Mesothelial cell of epicardium (in vitro differentiated cells): ENCODE measurements at places on chromosomes 7 and 10.

DNA sequence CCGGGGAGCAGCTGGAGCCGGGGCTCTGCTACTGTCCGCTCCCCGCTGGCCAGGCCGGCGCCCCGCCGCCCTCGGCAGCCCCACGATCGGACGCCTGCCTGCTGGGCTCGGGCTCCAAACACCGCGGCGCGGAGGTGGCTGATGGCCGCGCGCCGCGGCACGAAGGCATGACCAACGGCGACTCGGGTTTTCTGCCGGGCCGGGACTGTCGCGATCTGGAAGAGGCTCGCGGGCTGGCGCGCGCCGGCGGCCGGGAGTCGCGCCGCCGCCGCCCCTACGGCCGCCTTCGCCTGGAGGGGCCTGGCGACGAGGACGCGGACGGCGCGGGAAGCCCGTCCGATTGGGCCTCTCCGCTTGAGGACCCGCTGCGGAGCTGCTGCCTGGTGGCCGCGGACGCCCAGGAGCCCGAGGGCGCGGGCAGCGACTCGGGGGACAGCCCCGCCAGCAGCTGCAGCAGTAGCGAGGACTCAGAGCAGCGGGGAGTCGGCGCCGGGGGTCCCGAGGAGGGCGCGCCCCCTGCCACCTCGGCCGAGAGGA lies 570 bp downstream of the TBC1D12 start:
- no peaks in the 10 kb centered on the region for H3K36me3 ChIP-seq
- no peak overlapping the region for H3K27ac ChIP-seq
- H3K4me3 ChIP-seq: peak overlapping the region; percentile 90
- no peaks in the 10 kb centered on the region for H3K27me3 ChIP-seq
- peak; percentile 28 for DNase-seq

- H3K27me3 ChIP-seq: no peaks in the 10 kb centered on the region
- H3K4me1 ChIP-seq: peaks cover 23% of the 10 kb centered on the region
- H3K4me3 ChIP-seq: no peak overlapping the region
- no peaks in the 10 kb centered on the region for H3K36me3 ChIP-seq
These were observed 388.8 kb upstream of the PHF14 start for GRCh38 chr7:10584886-10585285.

GRCh38 chr7:92839901-92840300 lies 3.5 kb upstream of the CDK6 start:
- H3K36me3 ChIP-seq: no peaks in the 10 kb centered on the region
- H3K4me3 ChIP-seq: no peak overlapping the region
- H3K27me3 ChIP-seq: peaks cover 2% of the 10 kb centered on the region
- no peak for DNase-seq

DNA sequence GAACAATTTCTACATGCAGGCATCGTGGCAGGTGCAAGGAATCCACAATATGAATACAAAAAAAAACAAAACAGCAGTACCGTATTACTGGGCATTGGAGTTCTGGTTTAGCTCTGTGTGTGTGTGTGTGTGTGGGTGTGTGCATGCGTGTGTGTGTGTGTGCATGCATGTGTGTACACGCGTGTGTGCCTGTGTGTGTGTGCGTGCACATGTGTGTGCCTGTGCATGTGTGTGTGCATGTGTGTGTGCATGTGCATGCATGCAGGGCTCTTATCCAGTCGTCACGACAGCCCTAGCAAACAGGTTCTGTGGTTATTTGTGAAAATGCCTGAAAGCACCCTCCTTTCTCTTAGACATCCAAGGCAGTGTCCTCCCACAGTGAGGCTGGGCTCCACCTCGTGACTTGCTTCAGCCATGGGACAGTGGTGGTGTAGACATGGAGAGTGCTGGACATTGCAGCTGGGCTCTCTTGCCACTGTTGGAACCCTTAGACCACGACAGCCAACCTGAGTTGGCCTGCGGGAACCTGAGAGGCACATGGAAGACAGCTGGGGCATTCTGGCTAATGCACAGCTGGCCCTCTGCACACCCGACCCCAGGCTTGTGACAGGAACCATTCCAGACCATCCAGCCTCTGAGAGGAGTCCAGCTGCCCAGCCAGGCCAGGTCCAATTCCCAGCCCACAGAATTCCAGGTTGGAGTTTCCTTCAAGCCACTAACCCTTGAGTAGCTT lies 173.4 kb upstream of the SHH start:
- H3K27ac ChIP-seq: no peak overlapping the region
- H3K27me3 ChIP-seq: peaks cover 2% of the 10 kb centered on the region
- no peak for DNase-seq
- H3K4me1 ChIP-seq: no peaks in the 10 kb centered on the region

GRCh38 chr7:123437447-123437995 lies 96.9 kb downstream of the IQUB start:
- peaks cover 4% of the 10 kb centered on the region for H3K4me1 ChIP-seq
- no peaks in the 10 kb centered on the region for H3K27me3 ChIP-seq
- H3K36me3 ChIP-seq: no peaks in the 10 kb centered on the region
- no peak for DNase-seq

DNA sequence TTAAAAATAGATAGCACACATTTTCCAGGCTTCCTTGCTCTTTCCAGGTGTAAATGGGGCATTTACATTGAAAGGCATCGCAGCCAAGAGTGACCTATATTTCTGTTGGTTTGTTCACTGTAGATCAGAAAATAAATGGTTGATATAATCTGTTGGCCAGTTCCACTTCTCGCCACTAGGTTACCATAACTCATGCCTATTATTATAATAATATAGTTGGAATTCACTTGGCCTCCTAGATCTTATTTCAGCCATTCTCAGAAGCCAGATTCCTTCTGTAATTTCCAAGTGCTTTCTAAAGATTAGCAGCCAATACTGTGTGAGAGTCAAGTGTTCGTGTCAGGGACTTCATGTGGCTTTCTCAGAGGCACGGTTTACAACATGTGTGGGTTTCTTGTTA lies 179.5 kb downstream of the DNAH11 start:
- no peak for DNase-seq
- no peaks in the 10 kb centered on the region for H3K4me1 ChIP-seq
- H3K27ac ChIP-seq: no peak overlapping the region
- no peaks in the 10 kb centered on the region for H3K36me3 ChIP-seq

DNA sequence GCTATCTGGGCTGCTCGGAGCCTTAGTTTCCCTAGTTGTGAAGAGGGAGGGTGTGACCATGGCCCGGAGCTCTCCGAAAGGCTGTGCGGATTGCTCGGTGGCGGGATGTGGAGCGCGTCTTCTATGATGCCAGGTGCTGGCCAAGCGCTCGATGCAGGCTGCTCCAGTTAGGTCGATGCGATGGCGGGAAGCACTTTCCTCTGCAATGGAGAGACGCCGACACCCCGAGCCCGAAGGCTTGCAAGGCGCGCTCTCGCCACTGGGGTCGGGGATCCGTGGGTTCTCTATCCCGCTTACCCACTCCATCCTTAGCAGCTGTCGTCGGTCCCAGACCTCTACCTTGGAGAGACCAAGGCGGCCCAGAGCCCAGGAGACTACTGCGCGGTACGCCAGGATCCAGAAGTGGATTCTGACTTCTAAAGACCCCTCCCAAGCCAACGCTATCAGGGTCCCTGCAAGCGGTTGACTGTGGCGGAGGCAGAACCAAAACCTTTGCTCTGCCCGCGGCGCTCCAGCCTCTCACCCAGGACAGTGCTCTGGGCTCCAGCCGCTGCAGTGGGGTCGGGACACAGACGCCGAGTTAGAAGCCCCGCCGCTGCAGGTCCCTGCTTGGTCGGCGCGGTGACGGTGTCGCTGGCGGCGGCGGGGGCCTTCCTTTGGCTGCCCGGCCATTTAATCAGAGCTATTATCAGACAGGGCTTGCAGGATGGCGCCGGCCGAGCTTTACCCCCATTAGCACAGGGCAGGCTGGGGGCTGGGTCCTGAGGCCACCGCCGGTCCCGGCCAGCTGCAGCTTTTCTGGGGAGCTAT lies 7.8 kb upstream of the TBX20 start:
- no peaks in the 10 kb centered on the region for H3K36me3 ChIP-seq
- peak overlapping the region; percentile 55 for H3K4me3 ChIP-seq
- peaks cover 8% of the 10 kb centered on the region for H3K4me1 ChIP-seq
- H3K27me3 ChIP-seq: peaks cover 95% of the 10 kb centered on the region

DNA sequence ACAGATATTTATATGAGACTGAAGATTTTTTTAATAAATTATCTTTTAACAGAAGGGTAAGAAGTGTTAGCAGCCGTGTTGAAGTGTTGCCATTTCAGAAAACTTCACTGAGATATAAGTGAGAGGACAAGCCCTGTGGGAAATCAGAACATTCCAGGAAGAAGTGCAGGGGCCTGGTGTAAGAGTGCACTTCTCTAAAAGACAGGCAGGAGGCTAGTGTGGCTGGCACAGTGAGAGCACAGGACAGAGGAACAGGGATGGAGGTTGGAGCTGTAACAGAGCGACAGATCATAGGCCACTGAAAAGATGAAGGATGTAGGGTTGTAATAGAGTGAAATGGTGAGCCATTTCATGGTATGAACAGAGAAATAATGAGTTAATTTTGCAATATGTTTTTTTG lies 608.9 kb downstream of the SORCS1 start:
- no peak overlapping the region for H3K27ac ChIP-seq
- H3K27me3 ChIP-seq: no peaks in the 10 kb centered on the region
- H3K36me3 ChIP-seq: no peaks in the 10 kb centered on the region
- H3K4me1 ChIP-seq: no peaks in the 10 kb centered on the region
- DNase-seq: no peak

DNA sequence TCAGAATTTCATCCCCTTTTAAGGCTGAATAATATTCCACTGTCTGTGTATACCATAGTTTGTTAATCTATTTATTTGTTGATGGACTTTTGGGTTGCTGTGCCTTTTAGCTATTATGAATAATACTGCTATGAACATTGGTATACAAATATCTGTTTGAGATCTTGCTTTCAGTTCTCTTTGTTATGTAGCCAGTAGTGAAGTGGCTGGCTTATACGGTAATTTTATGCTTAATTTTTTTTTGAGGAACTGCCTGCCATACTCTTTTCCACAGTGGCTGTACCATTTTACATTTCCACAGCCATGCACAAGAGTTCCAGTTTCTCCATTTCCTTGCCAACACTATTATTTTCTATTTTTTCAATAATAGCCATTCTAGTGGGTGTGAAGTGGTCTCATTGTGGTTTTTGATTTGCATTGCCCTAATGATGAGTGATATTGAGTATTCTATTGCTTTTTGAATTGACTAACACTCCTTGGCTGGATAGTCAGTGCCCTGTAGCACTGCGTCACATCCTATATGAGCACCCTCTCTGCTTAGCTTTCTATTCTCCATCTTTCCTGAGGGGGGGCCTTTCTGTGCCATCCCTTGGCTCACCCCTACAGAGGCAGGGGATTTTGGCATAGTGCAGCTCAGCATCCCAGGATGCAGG lies 29.4 kb upstream of the RAPGEF5 start:
- H3K36me3 ChIP-seq: no peaks in the 10 kb centered on the region
- no peak overlapping the region for H3K4me3 ChIP-seq
- no peak for DNase-seq
- no peaks in the 10 kb centered on the region for H3K27me3 ChIP-seq
- peaks cover 2% of the 10 kb centered on the region for H3K4me1 ChIP-seq

DNA sequence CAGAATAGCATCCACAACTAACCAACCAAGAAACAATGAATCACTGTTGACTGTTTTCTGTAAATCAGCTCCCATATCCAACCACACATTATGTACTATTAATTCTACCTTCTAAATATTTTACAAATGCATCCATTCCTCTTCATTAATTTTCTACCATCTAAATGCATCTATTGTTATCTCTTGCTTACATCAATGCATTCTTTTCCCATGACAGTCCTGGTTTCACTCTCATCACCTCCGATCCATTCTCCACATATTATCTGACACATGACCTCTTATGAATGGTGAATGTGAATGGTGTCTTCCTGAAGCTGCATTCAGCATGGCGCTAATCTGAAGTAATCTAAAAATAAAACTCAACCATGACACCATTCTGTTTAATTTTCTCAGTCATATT lies 153.8 kb upstream of the CALCR start:
- no peaks in the 10 kb centered on the region for H3K27me3 ChIP-seq
- no peaks in the 10 kb centered on the region for H3K4me1 ChIP-seq
- no peak overlapping the region for H3K4me3 ChIP-seq
- DNase-seq: no peak
- no peak overlapping the region for H3K27ac ChIP-seq
- no peaks in the 10 kb centered on the region for H3K36me3 ChIP-seq

- peaks cover 15% of the 10 kb centered on the region for H3K4me1 ChIP-seq
- no peak for DNase-seq
- no peak overlapping the region for H3K27ac ChIP-seq
- peaks cover 24% of the 10 kb centered on the region for H3K27me3 ChIP-seq
- H3K36me3 ChIP-seq: no peaks in the 10 kb centered on the region
- H3K4me3 ChIP-seq: peak overlapping the region; percentile 28
These were observed 57.8 kb downstream of the LGI1 start for GRCh38 chr10:93815304-93816096.

DNA sequence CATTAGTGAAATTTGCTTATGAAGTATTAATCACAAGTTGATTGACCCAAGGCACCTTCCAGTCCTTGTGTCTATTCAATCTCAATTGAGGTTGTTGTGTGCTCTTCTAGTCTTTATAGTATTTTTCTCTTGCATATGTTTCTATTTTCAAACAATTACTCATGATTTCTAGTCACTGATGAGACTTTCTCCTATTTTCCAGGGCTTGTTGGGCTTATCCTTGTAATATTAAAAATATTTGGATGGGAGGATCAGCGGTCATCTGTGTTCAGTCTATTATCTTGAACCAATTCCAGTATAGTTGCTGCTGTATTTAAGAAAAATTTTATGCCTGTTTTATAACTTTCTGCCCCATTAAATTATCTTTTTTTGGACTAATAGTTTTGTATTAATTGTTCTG lies 154.4 kb downstream of the PTEN start:
- H3K4me3 ChIP-seq: no peak overlapping the region
- no peaks in the 10 kb centered on the region for H3K4me1 ChIP-seq
- H3K27ac ChIP-seq: no peak overlapping the region

DNA sequence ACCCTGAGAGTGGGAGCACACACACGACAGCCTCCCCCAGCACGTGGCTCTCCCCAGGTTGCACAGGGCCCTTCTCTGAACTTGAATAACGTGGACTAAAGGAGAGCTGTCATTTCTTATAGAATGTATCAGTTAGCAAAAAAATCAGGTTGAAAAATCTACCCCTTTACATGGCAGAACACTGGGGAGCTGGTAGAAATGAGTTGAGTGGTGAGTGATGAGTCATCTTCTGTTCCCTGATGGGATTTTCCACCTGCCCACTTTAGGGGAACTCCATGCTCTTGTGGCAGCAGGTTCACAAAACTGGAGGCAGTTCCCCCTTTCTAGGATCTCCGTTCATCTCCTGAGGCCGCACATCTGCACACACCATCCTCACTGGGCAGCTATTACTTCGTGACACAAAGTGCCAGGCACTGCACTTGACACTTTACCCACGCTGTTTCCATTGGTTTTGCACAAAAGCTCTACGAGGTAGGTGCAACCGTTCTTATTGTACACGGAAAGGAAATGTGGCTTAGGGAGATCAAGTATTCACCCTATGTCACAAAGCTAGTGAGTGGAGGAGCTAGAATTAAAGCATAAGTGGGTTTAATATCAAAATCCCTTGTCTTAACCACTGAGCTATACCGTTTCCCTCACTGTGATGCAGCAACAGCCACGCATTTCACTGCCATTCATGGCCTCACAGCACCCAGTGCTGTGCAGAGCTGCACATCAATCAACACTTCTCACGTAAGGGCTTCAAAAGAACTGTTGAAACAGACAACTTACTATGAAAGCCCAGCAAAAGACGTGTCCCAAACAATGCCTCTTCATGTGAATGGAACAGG lies 80.2 kb downstream of the RNF216 start:
- H3K4me1 ChIP-seq: peaks cover 26% of the 10 kb centered on the region
- peaks cover 7% of the 10 kb centered on the region for H3K36me3 ChIP-seq
- peak overlapping the region; percentile 7 for H3K27ac ChIP-seq
- no peaks in the 10 kb centered on the region for H3K27me3 ChIP-seq

GRCh38 chr7:26413007-26413691 lies 121.5 kb downstream of the SNX10 start:
- H3K36me3 ChIP-seq: peaks cover 9% of the 10 kb centered on the region
- H3K4me3 ChIP-seq: no peak overlapping the region
- no peak overlapping the region for H3K27ac ChIP-seq
- DNase-seq: no peak
- H3K27me3 ChIP-seq: no peaks in the 10 kb centered on the region
- peaks cover 25% of the 10 kb centered on the region for H3K4me1 ChIP-seq
